ENCODE measurements at places on chromosomes 4 and X.

DNA sequence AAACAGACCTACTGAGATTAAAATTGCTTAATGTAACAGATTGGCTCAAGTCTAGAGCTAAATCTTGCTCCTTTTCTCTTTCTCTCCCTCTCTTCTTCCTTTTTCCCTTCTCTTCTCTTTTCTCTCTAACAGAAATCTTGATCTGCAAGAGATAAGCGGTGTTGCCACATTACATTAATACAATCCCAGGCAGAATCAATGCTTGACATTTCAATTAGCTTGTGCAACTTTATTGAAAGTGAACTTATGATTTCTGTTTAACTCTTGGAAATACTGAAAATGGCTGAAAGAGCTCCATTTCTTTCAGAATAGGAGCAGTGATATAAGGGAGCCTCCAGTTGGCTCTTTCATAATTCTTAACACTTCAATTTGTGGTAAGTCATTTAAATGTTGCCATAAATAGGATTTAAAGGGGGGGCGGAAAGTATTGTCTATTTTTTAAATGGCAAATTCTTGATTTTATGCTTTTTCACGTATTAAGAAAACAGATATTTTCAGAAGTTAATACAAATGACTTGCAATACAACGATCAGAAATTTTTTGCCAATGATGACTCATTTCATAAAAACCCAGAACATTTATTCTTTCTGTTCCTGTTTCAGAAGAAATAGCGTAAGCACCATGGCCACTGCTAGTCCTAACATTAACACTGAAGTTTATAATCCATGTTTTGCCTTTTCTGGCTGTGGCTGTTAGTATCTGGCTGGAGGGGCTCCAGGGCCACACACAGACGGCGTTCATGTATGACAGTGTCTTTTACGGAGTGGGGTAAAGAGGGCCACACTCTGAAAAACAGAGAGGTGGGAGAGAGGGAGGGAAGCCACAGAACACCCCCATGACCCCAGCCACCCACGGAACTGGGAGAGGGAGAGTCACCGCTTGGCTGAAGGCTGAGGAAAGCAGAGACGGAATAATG is 115.7 kb upstream of the FAT1 start:
- DNase-seq, result no peak

GRCh38 chr4:185138161-185138560 is 4.9 kb upstream of the SLC25A4 start:
- no peak for DNase-seq

GRCh38 chr4:128854433-128854832 is 44.9 kb downstream of the JADE1 start:
- DNase-seq, result no peak

- DNase-seq, result no peak
Observed at GRCh38 chr4:165088366-165088765, 24.3 kb downstream of the TMEM192 start.

- no peak for DNase-seq
Observed at GRCh38 chr4:124401606-124402005, 310.9 kb downstream of the ANKRD50 start.

DNA sequence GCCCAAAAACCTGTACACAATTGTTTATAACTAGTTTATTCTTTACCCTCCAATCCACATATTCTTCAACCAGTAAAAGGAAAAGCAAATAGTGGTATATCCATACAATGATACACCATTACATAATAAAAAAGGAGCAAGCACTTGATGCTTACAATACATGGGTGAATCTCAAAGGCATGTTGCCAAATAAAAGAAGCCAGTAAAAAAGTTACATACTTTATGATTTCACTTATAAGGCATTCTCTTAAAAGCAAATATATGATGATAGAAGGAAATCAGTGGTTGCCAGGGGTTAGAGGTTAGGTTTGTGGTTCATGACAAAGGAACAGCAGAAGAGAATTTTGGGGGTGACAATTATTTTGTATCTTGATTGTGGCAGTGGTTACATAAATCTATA is 896.1 kb upstream of the LCORL start:
- DNase-seq, result no peak

- DNase-seq, result no peak
Observed at GRCh38 chr4:60891947-60892346, 308.2 kb upstream of the ADGRL3 start.

DNA sequence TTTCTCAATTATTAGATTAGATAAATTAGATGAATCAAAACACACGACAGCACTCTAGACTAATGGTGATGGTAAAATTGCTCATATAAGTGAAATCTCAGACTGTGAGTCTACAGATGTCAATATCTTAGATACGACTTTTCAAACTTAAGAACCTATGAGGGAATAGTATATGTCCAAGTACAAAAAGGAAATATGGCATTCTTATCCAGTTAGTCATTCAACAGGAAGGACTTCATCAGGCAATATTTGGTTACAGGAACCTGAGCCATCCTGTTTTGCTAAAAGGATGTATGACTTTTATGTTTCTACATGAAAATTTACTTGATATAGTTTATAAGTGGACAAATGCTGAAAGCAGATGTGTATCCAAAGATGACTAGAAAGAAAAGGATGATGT is 107.0 kb downstream of the CT47B1 start:
- DNase-seq, result no peak

DNA sequence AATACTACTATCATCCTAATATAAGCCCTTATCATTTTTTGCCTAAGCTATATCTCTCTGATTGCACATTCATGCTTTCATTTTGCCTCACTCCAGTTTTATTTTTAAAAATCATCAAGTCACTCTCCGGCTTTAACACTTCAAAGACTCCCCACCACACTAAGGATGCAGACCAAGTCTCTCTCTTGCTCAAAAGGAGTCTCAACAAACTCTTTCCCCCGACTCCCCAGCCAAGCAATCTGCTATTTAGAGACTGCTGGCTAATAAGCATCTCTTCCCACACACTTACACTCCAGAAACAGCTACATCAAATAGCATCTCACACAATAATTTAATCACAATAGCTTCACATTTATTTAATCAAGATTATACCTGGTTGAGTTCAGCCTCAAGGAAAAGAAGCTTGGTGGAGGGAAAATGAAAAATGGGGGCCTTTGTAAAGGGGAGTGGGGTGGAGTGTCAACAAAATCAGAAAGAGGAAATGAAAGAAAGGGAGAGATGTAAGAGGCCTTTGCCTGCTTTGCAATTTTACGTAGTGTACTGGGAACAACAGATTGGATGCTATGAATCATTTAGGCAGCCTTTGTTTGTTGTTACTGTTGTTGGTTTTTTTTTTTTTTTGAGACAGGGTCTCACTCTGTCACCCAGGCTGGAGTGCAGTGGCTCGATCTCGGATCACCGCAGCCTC is 104.1 kb upstream of the MCF2 start:
- DNase-seq, result no peak

- DNase-seq, result no peak
Observed at GRCh38 chrX:95332530-95332929, 1352.1 kb upstream of the DIAPH2 start.

DNA sequence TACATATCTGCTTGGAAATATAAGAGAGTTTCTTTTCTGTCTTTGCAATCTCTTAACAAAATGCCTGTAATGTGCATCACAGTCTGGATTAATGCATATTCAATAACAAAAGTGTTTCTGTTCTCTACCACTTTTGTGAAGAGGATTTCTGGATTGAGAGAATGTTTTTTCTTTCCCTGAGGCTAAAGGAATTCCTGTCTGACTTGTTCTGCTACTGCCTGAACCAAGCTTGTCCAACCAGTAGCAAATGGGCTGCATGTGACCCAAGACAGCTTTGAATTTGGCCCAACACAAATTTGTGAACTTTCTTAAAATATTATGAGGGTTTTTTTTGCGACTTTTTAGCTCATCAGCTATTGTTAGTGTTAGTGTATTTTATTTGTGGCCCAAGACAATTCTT is 1133.9 kb downstream of the SH3BGRL start:
- no peak for DNase-seq

DNA sequence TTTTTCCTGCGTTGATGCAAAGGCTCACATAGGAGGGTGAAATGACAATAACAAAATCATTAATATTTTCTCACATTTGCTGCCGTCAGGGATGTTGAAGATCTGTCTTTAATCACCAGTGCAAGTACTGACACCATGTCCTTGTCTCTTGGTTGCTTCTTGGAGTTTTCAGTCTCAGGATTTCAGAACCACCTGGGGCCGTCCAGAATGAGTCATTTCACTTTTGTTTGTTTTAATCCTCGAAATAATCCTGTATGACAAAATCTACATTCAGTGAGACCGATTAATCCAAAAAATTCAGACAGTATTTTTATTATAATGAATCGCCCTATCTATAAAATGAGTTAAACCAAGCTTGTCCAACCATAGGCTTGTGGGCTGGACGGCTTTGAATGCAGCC is 47.2 kb downstream of the NEIL3 start:
- DNase-seq, result no peak

DNA sequence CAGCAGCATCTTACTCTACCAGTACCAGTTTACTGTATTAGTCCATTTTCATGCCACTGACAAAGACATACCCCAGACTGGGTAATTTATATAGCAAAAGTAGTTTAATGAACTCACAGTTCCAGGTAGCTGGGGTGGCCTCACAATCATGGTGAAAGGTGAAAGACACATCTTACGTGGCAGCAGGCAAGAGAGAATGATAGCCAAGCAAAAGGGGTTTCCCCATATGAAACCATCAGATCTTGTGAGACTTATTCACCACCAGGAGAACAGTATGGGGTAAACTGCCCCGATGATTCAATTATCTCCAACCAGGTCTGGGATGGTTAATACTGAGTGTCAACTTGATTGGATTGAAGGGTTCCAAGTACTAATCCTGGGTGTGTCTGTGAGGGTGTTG is 69.3 kb downstream of the YIPF6 start:
- no peak for DNase-seq

- no peak for DNase-seq
Observed at GRCh38 chr4:80489798-80490197, 154.3 kb downstream of the CFAP299 start.
